ENCODE measurements at places on chromosomes 1 and 21.

DNA sequence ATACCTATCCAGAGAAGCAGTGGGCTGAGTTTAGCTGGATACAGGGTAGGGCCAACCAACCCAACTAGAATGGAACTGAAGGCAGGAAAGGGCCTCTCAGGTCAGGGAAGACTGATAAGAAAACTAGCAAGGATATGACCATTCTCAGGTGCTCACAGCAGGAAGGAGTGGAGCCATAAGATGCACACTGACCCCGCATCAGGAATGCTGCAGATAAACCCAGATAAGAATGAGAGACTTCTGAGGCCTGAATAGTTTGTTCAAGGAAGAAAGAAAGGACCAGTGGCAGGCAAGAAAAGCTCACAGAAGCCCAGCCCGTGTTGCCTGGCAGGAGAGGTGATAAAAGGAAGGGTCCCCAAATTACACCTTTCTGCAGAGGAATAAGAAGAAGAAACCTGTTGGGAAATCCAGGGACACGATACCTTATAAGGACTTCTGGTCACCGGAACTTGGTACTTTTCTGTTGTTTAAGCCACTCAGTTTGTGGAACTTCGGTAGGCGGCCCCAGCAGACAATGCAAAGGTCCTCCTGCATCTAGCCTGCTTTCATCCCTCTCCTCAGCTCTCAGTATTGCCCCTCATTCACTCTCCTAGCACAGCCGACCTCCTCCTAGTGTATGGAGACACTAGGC lies 58.9 kb downstream of the ATP1A1 start:
- DNase-seq, result no peak

GRCh38 chr1:168218658-168219057 lies 7.1 kb upstream of the SFT2D2 start:
- no peak for DNase-seq

DNA sequence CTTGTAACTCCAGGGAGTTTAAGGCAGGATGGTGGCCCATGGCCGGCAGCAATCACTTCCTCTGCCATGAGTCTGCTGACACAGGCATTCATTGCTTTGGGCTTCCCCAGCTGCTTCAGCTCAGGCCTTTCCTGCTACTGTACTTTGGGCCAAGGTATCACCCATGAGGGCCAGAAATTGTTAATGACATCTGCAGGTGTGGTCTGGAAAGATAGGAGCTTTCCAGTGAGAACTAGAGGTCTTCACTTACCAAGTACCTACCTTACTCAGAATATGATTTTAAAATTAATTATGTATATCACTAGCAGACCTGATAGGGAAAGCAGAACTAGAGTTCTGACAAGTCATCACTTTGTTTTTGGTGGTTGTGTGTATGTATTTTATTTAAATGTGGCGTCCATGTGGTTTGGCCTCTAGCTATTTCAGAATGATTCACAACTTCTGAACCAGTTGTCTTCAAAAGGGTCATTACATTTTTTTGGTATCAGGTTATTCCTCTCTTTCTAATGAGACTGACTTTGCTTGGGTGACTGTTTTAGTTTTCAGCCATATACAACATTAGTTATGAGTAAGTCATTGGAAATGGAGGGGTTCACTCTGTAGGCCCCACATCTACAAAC lies 2.7 kb downstream of the RGL1 start:
- no peak for DNase-seq

- no peak for DNase-seq
Observed at GRCh38 chr1:66394603-66395002, 139.3 kb upstream of the SGIP1 start.

GRCh38 chr1:35564884-35565741 lies 7.5 kb downstream of the NCDN start:
- no peak for DNase-seq

DNA sequence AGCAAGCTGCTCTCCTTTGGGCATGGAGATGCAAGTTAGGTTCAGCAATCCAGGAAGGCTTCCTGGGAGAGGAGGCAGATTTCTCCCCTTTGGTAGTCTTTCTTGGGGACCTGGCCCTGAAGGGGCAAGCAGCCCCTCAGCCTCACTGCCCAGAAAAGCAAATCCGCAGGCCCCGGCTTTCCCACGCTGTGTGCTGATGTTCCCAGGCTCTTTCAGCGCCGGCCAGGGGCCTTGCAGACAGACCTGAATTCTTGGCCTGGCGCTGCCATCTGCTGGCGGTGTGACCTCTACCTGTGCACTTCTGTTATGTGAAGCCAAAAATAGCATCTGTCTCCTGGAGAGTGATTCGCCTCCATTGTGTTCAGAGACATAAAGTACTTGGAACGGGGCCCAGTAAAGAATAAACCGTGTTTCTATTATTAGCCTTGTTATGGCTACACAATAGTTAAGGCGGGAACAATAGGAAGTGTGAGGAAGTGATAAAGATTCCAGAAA lies 64.8 kb downstream of the ALPL start:
- no peak for DNase-seq

DNA sequence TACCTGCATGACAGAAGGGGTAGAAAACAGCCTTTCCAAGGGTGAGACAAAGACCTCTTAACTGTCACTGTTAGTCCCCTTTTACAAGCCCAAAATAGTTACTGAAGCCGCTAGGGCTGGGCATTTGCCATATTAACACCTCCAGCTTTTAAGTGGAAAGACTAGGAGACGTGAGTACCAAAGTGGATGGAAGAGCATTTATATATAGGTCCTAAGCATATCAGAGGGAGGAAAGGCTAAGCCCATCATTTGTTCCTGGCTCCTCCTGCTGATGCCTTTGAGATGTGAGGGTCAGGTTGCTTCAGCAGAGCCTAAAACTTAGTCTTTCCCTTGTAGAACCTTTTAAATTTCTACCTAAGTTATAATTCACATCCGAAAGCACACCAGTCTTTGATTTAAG lies 25.7 kb upstream of the APOBEC4 start:
- DNase-seq, result no peak

DNA sequence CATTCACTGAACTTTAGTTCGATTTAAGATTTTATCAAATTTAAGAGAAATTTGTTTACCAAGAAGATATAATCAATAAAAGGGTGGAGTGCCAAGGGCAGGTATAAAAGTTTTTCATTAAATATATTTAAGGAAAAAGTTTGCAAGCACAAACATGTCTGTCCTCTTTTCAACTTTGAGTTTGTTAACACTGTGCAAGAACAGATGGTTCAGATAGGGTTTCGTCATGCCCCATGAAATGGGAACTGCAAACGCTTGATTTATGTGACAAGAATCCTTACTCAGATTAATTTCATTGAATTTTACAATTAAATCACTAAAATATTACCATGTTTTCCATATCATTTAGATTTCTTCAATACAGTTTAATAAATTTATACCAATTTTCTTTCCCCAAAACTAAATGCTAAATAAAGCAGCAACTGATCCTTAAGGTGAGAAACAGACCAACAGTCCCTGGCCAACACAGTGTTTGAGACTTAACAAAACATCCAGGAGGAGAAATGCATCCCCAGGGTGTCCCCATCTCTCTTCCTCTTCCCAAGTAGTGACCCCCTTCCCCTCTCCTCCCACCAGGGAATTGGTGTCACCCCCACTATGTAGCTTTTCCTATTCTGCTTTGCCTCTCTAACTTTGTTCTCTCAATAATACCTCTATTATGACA lies 292.9 kb downstream of the LTN1 start:
- no peak for DNase-seq

GRCh38 chr1:16122916-16123315 lies 33.0 kb downstream of the EPHA2 start:
- no peak for DNase-seq

- DNase-seq, result no peak
Observed at GRCh38 chr21:35622612-35623011, 437.7 kb downstream of the SETD4 start.

GRCh38 chr1:94641990-94642389 lies 100.4 kb upstream of the F3 start:
- DNase-seq, result no peak

- DNase-seq, result no peak
Observed at GRCh38 chr1:184965944-184966860, 8.1 kb downstream of the NIBAN1 start.

DNA sequence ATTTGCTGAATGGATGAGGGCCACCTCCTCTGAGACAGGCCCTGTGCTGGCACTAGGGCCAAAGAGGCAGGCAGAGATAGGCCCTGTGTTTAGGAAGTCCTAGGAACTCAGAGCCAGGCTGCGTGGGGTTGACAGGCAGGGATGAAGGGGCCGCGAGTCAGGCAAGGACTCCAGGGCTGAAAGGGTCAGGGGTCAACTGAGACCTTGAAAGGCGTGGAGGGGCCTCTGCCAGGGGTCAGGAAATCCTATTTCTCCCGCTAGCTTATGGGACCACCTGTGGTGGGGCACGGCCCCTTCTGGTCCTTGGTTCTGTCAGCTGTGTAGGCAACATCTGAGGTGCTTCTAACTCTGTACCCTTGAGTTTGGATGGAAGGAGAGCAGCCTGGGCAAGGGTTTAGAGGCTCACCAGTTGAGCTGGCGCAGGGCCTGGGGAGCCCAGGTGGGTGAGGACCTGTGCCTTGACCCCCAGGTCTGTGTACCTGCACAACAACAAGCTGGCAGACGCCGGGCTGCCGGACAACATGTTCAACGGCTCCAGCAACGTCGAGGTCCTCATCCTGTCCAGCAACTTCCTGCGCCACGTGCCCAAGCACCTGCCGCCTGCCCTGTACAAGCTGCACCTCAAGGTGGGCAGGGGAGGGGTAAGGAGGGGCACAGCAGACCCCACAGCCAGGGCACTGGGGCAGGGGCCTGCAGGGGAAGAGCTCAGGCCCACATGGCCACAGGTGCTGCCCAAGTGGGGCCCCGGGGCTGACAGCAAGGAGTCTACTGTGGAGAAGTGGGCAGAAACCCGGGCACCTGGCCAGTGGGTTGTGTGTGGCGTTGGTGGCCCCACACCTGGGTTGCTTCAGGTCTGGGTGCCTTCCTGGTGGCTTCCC lies 14.9 kb downstream of the PODN start:
- no peak for DNase-seq

DNA sequence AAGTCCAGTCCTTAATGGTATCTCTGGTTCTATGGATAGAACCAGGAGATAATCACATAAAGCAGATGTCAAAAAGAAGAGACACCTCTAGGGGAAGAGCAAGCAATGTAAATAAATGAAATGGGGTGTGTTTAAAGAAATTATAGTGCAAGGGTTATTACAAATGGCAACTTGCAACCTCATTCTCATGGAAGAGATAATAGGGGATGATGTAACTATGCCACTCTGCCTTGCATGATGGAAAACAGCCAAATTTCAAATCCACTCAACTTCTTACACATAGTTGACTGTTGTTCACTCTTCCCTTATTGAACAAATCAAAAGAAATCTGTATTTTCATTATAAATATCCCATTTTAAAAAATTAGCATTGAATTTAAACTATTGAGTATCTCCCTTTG lies 274.0 kb upstream of the TMPRSS15 start:
- no peak for DNase-seq

DNA sequence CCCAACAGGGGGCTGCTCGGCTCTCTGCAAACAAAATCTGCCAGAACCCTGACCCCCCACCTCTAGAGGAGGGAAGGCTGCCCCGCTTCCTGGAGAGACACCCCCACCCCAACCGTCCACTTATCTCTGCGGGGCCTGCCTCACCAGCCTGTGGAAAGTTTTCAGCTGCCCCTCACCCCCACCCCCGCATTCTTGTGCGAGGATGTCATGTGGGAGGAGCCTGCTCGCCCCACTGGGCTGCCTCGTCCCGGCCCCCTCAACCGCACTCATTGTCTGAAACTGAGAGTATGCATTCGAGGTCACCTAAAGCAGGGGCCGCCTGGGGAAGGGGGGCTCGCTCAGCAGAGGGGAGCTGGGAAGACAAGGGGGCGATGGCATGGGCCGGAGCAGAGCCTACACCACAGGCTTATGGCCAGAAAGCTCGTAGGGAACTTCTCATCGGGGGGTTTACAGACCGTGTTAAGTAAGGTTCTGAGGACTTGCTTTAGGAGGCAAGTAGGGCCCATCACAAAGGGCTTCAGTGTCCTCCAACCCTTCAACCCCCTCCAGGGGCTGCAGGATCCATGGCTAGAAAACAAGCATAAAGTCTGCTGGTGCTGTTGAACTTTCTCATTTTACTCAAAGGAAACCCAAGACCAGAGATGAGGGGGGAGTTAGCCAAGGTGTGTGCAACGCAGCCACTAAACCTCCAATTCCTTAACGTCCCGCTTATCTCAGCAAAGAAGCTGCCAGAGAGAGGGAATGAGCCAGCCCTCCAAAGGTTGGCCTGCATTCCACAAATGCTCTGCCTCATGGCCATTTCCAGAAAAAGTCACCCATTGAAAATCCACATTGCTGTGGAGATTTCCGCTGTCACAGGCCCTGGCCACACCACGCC lies 9.4 kb downstream of the EPHA2 start:
- DNase-seq, result no peak

DNA sequence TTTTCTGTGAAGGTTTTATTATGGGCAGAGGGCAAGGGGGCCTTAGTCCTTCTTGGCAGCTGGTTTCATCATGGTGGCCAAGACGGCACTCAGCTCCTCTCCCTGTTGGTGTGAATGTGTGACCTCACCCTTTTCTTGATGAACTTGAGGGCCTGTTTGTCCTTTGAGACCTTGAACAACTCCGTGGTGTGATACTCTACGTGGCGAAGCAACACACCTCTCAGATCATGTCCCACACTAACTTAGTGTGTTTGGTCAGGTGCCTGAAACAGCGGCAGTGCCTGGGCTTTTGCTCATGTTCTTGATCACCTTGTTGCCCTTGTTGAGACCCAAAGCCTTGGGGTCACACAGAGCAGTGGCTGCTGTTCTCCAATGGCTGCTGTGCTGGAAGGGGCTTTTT lies 13.4 kb downstream of the L1TD1 start:
- DNase-seq, result no peak

DNA sequence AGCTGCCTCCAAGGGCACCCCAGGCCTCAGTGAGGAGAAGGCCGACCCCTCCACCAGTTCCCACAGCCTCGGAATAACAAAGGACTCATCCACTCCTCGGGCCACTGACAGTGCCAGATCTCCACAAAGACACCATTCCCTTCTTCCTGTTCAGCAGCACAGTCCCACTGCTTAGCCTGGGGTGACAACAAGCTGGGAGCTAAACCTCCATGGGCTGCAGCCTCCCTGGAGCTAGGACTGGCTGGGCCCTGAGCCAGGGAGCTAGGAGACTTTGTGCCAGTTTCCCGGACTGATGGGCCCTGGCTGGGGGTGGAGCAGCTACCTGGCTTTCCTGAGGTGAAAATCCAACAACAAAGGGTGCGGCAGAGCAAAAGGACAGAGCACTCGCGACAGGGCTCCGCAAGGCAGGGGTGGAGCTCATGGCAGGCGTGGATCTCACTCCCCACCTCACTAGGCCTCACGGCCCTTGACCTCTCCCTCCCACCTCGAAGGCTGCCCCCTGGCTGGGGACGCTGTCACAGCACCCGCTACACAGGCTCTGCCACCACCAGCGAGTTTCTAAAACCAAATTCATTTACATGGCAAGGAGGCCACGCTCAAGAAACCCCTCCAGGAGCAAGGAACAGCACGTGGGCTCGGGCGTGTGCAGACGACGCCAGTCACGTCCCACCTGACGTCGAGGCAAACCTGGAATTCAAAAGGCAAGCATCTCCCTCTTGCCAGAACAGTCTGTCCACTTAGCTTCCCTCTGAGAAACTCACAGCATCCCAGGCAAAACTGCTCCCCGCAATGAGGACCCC lies 13.8 kb downstream of the SLC35E2B start:
- peak; percentile 37 for DNase-seq

DNA sequence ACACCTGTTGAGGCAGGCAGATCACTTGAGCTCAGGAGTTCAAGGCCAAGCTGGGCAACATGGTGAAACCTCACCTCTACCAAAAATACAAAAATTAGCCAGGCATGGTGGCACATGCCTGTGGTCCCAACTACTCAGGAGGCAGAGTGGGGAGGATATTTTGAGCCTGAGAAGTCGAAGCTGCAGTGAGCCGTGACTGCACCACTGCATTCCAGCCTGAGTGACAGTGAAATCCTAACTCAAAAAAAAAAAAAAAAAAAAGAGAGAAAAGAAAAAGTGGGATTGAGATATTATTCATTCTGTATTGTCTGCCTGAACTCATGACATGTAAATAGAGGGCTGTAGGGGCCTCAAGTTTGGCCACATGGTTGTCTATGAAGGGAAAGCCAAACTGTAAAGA lies 37.3 kb downstream of the WNT2B start:
- DNase-seq, result no peak
